Erythroblast (primary cell): ENCODE measurements at places on chromosomes 2 and 18.

GRCh38 chr2:71559828-71560637 lies 106.7 kb downstream of the DYSF start:
- no peak for DNase-seq

DNA sequence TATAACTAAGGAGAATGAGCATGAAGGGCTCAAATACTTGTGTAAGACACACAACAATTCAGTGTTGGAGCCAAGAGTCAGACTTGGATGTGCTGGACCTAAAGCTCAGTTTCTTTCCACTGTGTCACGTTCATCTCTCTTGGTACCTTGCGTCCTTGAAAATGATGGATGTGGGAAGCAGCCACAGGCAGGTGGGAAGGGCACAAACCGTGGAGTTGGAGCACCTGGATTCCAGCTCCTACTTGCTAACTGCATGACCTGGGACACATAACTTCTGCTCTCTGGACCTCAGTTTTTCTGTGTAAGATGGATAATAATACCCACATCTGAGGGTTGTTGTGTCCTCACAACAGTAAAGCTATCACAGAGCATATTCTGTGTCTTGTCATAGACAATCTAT lies 53.1 kb upstream of the PPP1CB start:
- DNase-seq, result no peak

DNA sequence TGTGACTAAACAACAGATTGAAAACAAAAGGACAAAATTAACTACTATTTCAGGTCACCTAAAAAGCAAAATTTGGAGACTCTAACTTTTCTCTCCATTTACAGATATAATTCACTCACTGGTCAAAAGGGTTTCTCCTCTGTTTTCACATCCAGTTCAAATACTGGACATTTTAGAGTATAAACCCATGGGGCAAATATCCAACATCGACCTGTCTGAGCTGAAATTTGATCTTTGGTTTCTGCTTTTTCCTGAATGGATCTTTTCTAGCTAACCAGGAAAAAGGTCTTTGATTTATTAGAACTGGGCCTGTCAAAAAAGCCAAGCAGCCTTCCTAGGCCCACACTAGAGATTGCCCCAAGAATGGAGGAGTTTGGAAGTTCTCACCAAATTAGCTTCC lies 69.3 kb upstream of the SATB2 start:
- no peak for DNase-seq

DNA sequence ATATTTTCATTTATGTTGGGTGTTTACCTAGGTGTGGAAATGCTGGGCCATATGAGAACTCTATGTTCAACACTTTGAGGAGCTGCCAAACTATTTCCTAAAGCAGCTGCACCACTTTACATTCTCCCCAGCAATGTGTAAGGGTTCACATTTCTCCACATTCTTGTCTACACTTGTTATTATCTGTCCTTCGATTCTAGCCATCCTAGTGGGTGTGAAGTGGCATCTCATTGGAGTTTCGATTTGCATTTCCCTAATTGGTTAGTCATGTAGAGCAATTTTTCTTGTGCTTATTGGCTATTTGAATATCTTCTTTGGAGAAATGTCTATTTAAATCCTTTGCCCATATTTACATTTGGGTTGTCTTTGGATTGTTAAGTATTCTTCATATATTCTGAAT lies 21.9 kb downstream of the RNF144A start:
- no peak for DNase-seq

- DNase-seq, result no peak
Measured at GRCh38 chr2:184799379-184799778, 201.1 kb downstream of the ZNF804A start.

DNA sequence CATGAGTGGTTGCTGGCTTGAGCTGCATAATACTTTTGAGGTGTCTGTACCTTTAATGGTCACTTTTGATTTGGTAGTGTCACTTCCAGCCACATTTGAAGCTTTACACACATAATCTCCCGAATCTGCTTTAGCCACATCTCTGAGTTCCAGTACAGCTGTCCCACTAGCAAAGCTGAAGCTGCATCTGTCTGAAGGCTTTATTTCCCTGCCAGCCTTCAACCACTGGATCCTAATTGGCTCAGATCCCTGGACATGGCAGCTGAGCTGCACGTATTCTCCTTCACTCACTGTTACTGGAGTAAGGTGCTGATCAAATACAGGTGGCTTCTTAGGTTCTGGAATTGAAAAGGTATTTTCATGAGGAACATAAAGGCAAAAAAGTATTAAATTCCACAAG lies 99.7 kb downstream of the TTN start:
- DNase-seq, result no peak

DNA sequence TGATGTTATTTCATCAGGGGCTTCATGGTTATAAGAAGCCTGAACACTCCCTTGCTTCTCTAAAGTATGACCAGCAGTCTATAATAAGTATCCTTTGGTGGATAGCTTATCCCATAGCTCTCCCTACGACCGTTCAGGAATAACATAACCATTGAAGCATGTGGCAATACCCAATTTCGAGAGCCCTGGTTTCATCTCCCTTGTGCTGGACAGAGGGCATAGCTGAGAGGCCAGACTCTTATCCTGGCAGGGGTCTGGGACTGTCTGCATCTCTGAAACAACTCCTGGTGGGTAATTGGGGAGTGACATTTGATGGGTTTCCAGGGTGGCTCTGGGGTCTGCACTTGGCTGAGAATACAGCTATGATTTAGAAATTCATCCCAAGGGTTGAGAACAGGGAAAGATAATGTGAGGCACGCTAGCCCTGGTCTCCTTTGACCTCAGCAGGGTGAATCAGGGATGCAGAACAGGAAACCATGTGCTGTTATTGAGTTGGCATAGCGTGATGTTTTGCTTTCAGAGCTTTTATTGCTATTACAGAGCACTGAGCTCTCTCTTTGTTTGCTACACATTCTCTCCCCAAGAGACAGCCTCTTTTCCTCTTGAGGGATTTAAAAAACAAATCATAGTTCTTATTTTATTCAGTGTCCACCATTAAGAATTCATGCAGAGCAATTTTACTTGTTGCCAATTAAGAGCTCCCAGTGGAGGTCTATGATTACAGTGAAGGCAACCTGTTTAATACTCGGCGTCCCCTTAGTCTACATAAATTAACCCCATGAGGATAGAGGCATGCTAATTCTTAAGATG lies 274.5 kb downstream of the NCKAP5 start:
- no peak for DNase-seq

- no peak for DNase-seq
Measured at GRCh38 chr2:216922175-216922780, 62.4 kb upstream of the TNP1 start.

DNA sequence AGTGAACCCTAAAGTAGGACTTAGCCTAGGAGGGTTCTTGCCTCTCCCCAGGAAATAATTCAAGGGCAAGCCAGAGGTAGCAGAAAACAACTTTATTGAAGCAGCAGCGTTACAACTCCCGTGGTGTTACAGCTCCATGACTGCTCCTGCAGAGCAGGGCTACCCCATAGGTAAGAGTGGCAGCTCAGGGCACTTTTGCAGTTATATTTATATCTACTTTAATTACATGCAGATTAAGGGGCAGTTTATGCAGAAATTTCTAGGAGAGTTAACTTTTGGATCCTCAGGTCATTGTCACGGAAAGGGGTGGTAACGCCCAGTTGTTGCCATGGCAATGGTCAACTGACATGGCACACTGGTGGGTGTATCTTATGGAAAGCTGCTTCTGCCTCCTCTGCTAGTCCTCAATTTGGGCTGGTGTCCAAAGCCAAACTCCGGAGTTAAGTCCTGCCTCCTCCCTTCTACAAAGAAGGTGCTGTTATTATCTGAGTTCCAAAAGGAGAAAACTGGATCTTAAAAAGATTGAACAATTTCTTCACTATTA lies 1413.0 kb downstream of the DSC3 start:
- no peak for DNase-seq

DNA sequence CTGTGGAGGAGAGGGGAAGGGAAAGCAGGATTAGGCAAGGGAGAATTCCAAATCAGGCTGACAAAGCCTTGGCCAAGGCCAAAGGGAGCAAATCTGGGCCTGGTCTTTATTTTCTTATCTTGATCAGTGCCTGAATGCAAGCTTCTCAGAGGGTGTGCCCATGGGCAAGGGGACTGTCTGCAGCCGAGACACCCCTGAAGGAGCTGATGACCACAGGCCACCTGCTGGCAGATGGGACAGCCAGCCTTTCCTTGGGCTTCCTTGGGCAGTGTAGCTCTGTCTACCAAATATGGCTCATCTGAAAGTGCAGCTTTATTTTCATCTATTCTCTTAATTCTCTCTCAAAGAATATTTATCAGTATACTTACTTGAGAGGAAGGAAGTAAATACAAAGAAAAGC lies 117.0 kb downstream of the PKP4 start:
- no peak for DNase-seq

DNA sequence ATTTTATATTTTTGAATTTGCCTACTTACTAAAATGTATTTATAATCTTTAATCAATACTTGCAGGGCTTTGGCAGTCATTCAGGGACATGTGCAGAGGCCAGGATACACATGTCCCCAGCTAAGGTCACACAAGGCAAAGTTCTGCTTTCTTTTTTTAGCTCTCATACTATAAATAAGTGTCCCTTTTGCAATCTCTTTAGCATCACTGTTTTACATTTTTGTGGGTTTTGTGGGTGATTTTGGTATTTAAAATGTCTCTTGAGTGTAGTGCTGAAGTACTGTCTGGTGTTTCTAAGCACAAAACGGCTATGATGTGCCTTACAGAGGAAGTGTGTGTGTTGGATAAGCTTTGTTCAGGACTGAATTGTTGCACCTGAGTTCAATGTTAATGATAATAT lies 309.0 kb upstream of the GULP1 start:
- no peak for DNase-seq

- DNase-seq, result peak; percentile 10
Measured at GRCh38 chr2:234364661-234365060, 132.2 kb downstream of the ARL4C start.

DNA sequence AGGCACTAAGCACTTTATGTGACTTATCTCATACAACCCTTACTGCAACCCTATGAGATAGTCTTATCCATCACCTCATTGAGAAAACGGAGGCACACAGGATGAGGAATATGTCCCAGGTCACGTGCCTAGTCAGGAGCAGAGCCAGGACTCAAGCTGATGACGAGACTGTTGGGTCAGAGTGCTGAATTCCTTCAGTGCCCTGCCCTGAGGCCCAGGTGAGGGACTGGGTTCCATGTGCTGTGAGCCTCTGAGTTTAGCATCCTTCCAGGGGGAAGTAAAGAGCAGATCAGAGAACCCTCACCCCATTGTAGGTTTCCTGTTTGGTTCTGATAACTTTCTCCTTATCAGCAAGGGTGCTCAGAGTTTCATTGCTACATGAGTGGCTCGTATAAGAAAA lies 11.7 kb upstream of the EDAR start:
- DNase-seq, result no peak

DNA sequence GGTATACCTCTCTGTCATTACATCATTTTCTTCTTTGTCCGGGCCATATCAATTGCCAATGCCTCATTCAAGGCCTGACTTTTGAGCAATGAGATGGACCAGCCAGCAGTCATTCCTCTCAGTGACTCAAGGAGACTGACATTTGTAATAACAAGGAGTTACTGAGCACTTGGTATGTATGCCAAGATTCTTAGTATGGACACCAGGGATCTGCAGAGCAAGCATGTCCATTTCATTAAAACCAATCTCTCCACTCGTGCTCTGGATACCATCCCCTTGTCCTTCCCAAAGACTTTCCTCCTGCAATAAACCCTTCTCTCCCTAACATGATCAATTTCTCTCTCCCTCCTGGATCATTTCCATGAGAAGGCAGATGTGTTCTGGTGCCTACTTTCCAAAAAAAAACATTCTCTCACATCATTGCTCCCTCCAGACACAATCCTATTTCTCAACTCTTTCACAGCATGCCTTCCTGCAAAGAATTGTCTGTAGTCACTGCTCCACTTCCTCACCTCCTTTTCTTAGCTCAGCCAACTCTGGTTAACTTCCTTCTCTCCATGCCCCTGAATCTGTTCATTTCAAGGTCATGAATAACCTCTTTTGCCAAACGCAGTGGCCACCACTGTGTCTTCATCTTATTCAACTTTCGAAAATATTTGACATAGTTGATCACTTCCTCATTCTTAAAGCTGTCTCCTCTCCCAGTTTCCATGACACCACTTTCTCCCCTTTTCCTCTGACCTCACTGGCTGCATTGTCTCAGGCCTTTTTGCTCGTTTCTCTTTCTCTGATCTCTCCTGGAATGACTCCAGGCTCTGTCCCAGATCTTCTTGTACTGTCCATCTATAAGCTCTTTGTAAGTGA lies 102.8 kb upstream of the CYP1B1 start:
- DNase-seq, result no peak
